NCI-H1436 (cell line): ENCODE measurements at places on chromosomes 16 and 17.
A peak's percentile ranks its signal among the peaks of the same experiment; 100 is the strongest.

DNA sequence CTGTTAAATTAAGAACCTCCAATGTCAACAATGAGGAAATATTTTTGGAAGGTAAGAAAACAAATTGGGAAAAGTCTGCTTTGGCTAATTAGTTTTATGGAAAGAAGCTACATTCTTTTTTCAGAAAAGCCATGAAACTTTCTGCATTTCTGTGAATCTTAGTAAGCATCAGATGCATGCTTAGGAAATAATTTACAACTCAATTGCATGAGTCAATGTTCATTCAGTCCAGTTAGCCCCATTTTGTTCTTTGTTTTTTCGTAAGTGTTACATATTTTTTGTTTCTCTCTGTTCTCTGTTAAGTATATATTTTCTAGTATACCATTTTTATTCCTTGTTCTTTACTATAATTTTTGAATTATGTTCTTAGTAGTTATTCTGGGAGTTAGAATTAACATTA, 195.2 kb upstream of the KIF2B start:
- DNase-seq = no peak

DNA sequence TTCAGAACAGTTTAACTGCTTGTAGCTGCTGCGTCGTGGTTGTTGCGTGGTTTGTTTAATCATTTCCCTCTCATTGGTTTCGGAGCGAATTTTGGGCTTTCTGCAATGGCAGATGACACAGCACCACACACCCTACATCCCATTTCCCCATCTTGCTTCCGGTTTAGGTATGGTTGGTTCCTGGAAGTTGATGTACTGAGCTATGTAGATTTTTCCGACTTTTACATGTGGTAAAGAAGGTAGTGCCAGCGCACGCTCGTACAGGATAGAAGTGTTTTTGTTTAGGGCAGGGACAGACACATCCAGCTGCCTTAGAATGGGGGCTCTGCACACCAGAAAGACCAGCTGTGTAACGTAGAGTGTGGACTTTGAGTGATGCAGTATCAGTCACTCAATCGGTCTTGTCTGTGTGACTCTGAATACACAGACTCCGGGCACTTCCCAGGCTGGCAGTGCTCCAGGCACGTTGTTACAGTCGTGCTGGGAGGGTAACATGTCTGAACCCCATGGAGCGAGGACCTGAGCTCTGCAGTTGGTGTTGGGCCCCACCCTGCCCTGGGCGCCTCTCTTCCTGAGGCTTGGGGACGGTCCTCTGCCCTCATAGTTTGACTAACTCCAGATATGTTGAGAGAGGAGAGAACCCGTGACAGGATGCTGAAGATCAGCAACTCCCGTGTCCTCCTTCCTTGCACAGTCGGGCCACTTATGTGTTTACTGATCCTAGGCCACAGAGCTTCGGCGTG, 172.0 kb upstream of the CHMP6 start:
- no peak for DNase-seq

GRCh38 chr17:40779181-40779909, 3.0 kb downstream of the KRT27 start:
- DNase-seq = peak; percentile 22

- DNase-seq = no peak
Observed at GRCh38 chr17:3808701-3809100, 7.7 kb upstream of the ITGAE start.

- no peak for DNase-seq
Observed at GRCh38 chr16:19472482-19472881, 49.4 kb downstream of the GDE1 start.

DNA sequence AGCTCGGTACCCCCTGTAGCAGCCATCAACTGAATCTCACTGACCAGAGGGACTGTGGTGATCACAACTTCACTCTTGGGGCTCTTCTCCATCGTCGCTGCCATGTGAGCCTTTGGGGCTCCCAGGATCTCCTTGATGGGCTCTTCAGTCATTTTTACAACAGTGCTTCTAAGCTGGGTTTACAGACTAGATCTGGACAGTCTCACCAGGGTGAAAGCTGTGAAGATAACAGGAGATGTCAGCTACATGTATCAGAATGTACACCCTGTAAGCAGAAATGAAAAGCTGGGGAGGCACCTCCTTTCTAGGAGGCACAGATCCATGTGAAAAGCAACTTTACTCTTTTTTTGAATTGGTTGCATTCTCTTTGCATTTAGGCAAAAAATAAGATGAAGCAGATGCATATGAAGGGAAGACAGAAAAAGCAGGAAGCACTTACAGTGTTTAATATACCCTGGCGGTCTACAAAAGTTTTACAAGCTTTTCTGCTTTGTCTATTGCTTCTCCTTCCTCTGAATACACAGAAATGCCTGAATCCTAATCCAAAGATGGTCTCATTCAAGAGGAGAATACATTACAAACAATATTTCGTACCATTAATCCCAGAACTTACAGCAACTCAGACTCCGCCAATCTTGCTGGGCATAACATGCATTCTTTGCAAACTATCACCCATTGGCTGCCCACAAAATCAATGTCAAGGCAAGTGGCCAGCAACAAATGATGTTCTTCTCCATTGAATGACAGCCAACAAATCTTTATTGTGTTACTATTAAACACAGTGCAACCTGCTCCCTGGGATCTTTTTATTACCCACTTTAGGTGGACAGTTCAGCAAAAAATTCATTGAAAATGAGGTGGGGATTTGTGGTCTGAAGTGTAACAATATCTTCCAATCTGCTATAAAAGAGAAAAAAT, 1.5 kb downstream of the TMEM100 start:
- DNase-seq = no peak

DNA sequence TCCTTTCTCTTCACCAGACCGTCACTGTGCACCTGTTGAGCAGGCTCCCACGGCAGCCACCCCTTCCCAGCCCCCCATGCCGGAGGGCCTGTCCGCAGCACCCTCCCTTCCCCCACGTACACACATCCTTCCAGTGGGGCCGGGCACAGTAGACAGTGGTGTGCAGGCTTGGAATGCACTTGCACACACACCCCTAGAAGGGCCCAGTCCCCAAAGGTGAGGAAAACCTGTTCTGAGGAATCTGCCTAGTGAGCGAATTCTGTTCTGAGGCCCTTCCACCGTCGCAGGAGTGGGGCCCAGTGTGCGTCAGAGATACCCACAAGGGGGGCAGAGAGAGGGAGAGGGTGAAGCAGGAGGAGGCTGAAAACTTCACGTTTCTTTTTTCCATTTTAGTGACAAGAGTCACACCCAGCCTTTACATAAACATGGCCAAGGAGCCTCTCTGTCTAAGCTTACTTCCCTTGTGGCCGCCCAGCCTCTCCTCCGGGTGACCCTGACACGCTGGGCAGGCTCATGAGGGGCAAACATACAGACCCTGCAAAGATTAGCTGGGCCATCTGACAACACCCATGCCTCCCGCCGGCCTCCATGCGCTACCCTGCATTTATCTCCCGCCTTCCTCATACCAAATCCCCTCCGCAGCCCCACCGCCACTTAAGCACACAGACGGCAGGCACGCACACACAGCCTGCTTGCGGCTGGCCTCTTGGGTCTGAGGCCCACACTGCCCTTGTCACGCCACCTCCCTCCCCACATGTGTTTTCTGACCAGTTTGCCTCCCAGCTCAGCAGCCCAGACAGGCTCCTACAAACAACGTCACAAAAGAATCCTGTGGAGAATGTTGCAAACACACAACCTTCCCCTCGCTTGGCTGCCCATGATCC, 1.8 kb downstream of the ZBTB4 start:
- no peak for DNase-seq

DNA sequence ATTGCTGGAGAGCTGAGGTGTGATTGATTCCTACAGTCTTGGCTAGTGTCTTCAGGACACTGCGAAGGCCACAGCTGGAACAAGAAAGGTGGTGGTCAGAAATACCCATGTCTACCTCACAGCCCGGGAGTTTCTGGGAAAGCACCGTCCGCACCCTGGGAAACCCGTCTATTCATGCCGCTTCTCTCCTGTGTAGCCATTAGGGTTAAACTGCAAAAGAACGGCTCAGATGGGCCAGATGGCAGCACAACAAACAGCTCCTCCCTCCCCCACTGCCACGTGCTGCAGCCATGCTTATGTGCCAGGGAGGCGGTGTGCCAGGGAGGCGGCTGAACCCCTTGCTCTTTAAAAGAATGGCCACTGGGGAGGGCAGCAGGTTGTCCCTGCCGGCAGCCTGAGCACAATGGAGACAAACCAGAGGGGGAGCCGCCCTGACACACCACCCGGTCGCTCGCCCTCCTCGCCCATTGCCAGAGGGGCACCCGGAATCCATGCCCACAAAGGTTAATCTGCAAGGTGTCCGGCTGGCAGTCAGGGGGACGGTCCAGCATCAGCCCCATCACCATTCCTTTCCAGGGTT, 65.2 kb downstream of the CYTH1 start:
- peak; percentile 33 for DNase-seq

- peak; percentile 75 for DNase-seq
Observed at GRCh38 chr17:76681222-76682137, 29.3 kb downstream of the MXRA7 start.

GRCh38 chr16:59634004-59634579, 900.0 kb upstream of the GOT2 start:
- DNase-seq = no peak

DNA sequence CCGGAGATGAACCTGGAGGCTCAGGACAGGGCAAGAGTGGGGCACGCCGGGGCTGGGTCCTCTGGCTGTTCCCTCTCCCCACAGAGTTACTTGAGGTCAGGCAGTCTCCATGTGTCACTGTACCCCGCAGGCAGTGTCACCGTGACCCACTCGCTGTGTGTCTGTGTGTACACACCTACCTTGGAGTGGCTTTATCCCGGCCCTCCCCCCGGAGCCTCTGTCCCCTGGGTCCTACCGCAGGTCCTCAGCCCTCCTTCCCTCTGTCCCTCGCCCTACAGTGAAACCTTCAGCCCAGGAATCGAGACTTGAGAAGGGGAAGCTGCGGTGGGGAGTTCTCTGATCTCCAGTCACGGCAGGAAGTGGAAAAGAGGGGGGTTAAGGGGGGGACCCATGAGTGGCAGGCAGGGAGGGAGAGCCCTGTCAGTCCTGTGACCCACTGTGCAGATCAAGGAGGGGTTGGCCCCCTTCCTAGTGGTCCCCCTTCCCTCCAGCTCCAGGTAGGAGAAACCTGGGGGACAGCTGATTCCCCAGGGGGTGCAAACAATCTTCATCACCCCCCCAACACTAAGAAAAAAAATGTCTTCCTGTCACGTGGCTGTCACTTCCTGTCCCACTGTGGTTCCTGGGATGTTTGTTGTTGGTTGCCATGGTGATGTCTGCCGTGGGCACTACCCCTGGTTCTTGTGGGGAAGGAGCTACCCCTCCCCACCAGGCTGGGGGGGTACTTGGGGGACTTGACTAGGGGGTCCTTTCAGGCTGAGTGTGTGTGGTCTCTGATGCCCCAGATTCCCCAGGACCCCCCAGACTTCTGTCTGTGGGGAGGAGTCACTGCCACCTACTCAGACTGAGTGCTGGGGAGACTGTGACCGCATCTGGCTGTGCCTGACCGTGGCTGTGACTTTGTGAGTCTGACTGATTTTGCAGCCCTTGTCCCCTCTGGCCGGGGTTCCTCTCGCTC, 13.7 kb downstream of the RARA start:
- peak; percentile 60 for DNase-seq

DNA sequence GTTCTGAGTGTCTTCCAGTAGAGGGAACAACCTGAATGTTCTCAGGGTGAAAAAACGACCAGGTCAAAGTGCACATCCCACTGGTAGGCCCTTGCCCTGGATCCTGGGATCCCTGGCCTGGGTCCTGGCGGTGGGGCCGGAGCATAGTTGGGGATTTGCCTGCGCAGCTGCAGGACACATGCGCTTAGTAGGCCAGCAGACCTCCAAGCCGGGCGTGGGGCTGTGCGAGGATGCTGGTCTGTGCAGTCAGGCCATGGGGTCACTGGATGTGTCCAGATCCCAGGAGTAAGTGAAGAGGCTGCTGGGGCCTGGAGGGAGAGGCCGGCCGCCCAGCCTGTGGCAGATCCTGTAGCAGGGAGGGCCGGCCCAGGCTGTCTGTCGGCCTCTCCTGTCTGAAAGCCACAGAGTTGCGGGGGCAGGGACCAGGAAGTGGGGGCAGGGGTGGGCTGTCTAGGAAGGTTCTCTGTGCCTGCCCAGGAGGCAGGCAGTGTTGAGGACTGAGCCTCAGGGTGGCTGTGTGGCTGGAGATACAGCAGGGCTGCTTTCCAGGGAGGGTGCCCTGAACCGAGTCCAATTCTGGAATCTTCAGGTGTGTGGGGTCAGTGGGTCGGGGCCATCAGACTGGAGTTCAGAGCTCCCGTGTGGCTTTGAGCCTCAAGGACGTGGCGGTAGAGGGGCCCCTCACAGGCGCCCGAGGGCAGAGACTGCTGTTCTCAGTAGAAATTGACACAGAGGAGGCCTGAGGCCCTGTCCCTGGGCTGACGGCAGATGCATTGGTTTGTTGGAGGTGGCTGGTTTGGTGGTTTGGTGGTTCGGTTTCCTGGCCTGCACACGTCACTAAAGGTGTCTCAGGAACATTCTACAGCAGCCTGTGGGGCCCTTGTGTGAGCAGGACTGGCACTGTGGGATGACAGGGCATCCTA, 17.2 kb upstream of the NUDT16L1 start:
- DNase-seq = no peak

GRCh38 chr16:20329392-20330138, 2.3 kb upstream of the GP2 start:
- DNase-seq = no peak

- no peak for DNase-seq
Observed at GRCh38 chr17:56629531-56630075, 36.1 kb downstream of the NOG start.

DNA sequence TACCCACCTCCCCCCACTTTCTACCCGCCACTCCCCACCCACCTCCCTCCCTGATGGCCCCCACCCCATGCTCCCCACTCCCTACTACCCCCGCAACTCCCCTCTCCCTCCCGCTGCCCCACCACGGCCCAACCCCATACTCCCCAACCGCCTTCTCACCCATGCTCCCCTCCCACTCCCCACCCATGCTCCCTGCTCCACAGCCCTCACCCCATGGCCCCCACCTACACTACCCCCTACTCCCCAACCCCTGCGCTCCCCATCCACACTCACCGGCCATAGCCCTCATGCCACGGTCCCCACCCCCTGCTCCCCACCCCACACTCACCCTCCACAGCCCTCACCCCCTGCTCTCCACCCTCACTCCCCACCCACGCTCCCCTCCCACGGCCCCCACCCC, 13.9 kb downstream of the COTL1 start:
- no peak for DNase-seq

DNA sequence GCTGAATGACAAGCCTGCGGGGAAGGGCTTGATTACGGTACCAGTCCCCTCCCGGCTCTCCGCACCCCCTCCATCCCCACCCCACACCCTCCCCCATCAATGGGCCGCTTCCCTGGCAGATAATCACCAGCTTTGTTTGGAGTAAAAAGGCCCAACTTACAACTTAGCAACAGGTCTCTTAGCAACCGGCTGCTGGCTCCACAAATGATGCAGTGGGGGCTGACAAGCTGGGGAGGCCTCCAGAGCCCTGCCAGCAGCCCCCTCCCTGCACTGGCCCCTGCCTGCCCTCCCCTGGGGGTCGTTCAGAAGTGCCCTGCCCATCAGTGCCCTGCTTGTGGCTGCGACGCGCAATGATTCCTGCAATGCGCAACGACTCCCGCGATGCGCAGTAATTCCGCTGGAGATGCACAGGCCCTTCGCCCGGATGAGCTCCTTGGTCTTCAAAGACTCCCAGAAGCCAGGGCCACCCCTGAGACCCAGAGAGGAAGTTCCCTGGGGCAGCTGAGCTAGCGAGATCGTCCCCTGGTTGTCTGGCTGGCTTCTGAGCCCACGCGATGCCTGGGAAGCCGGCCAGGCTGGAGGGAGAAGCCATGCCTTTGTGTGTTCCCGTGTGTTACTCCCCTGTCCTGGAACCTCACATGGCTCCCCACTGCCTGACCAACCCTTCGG, 23.3 kb downstream of the CPNE2 start:
- peak; percentile 87 for DNase-seq

GRCh38 chr16:68764862-68765261, 27.8 kb downstream of the CDH1 start:
- no peak for DNase-seq
